HT-29 (cell line): ENCODE measurements at places on chromosomes 12 and 14.

- DNase-seq = peak; percentile 52
Measured at GRCh38 chr14:93892923-93893558, 34.1 kb upstream of the FAM181A start.

GRCh38 chr12:54383041-54383609, 1.4 kb downstream of the ZNF385A start:
- DNase-seq = no peak

DNA sequence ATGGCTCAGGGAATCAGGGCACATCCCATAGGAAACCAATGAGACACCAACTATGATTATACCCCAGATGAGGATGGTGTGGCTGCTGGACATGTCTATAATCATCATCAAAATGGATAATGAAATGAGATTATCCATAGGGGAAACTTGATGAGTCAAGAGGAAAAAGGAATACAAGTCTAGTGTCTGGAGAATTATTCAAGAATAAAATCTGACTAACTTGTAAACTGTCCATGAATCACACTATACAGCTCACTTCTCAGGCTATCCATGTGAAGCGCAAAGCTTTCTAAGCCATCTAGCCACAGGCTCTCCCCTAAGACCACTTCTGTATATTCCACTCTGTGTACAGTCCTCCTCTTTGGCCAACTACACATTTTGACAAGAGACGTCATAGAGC, 52.5 kb downstream of the DUSP16 start:
- DNase-seq = no peak

GRCh38 chr12:53709671-53710070, 17.6 kb downstream of the CALCOCO1 start:
- DNase-seq = no peak

DNA sequence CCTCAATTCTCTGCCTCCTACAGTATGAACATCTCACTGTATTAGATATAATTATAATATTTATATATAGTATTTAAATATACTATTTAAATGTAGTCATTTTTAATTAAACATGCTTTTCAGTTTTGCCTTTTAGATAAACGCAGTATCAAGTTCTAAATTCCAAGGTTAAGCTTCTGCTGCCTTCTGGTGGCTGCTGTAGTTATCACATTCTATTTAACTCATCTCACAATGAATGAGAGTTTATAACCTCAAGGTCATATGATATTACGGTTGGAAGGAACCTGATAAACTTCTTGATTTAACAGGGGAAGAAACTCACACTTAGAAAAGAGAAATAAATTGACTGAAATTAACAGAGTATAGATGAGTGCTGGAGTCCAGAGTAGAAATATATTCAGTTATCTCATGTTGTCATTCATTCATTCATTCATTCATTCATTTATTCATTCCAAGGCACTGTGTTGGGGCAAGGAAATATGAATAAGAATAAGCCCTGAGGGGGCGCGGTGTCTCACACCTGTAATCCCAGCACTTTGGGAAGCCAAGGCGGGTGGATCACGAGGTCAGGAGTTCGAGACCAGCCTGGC, 31.9 kb downstream of the GUCY2C start:
- DNase-seq = peak; percentile 69
